ENCODE measurements at places on chromosomes 13 and 19.
A peak's percentile ranks its signal among the peaks of the same experiment; 100 is the strongest.

- DNase-seq = no peak
These were observed 566 bp downstream of the TIMM13 start for GRCh38 chr19:2426611-2427428.

DNA sequence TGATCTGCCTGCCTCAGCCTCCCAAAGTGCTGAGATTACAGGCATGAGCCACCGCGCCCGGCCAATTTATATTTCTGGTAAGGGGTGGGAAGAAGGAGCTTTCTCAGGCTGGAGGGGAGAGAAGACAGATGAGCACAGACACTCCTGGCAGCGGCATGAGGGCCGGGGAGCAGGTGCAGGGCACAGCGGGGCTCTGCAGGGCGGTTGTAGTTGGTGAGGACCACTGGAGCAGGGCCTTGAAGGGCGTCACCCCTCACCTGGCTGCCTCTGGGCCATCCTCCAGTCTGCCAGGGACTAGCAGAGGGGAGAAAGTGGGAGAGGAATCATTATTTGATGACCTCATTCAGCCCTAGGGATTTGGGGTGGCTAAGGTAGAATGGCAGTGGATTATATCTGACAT lies 8.6 kb upstream of the CSNK1G2 start:
- DNase-seq = no peak

DNA sequence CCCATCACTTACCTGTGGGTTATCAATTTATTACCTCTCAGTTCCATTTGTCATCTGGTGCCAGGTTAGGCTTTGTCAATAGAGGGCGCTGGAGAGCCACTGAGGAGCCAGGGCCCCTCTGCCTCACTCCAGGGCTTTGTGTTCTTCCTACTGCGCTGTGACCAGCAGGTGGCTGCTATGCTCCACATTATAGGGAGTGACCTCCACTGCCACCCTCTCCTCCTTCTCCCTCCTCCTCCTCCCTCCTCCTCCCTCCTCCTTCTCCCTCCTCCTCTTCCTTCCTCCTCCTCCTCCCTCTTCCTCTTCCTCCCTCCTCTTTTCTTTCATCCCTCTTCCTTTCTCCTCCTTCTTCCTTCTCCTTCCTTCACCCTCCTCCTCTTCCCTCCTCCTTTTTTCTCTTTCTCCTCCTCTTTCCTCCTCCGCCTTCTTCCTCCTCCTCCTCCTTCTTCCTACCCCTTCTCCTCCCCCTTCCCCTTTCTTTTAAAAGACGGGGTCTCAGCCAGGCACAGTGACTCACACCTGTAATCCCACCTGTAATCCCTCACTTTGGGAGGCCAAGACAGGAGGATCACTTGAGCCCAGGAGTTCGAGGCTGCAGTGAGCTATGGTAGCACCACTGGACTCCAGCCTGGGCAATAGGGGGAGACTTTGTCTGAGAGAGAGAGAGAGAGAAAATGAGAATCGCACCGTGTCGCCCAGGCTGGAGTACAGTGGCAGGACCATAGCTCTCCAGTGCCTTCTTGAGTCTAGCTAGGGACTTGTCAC lies 10.3 kb upstream of the ZBTB32 start:
- DNase-seq = peak; percentile 83

DNA sequence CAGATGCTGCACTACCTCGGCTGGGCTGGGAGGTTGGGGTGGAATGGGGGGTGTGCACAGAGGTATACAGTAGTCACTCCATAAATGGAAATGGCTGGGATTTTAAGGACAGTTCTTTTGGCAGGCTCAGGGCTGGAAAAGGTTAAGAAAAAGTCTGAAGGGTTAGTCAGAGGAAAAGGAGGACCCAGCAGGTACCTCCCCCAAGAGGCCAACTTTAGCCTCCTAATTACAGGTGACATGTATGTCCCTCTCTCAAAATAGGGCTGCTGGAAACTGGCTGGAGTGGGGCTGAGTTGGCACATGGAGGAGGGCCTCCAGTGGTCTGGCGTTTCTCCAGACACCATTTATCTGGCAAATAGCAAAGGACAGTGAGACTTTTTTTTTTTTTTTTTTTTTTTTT lies 994 bp downstream of the CCDC194 start:
- DNase-seq = no peak

- no peak for DNase-seq
These were observed 9.1 kb upstream of the EPHX3 start for GRCh38 chr19:15241259-15241910.

GRCh38 chr19:40805258-40805868 lies 6.4 kb downstream of the EGLN2 start:
- no peak for DNase-seq

DNA sequence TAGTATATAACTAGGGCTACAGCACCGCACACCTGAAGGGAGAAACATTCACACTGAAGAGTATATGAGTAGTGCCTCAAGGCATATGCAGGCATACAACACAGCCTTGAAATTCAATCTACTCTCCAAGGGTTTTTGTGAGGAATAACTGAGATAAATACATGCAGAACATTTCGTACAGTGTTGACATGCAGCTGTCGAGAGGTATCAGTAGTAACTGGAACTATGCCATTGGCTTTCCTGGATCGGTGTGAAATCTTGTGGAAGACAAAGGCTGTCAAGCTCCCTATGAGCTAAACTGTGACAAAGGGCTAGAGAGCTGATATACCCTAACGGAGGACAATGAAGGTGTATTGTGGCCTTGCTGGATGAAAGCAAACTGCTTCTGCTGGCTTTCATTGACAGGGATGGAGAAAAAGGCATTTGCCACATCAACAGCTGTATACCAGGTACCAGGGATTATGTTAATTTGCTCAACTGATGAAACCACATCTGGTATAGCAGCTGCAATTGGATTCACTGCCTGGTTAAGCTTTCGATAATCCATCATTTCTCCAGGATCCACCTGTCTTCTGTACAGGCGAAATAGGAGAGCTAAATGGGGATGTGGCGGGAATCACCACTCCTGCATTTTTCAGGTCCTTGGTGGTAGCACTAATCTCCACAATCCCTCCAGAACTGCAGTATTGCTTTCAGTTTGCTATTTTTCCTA lies 16.3 kb downstream of the MTRF1 start:
- DNase-seq = no peak

DNA sequence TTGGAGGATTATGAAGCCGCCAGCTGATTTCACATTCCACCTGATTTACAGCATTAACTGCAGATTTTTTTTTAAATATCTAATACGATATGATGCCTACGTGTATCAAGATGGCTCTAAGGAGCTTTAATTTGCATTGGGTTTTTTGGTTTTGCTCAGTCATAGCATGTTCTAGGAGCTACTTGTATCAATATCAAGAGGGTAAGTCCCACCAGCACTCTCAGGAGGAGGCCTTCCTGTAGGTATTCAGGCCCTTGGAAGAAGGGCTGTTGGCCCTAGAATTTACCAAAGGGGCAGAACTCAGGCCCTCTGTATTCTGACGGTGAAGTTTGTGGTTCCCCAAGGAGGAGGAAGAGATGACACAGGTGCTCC lies 97.2 kb upstream of the IPO5 start:
- no peak for DNase-seq

GRCh38 chr13:75324413-75324940 lies 157.5 kb downstream of the TBC1D4 start:
- no peak for DNase-seq

GRCh38 chr19:54047616-54048015 lies 16.1 kb downstream of the VSTM1 start:
- DNase-seq = no peak

- peak; percentile 21 for DNase-seq
These were observed 22.3 kb downstream of the SLC7A1 start for GRCh38 chr13:29573190-29573589.

- DNase-seq = no peak
These were observed 825.2 kb downstream of the SLITRK1 start for GRCh38 chr13:83057119-83057518.

DNA sequence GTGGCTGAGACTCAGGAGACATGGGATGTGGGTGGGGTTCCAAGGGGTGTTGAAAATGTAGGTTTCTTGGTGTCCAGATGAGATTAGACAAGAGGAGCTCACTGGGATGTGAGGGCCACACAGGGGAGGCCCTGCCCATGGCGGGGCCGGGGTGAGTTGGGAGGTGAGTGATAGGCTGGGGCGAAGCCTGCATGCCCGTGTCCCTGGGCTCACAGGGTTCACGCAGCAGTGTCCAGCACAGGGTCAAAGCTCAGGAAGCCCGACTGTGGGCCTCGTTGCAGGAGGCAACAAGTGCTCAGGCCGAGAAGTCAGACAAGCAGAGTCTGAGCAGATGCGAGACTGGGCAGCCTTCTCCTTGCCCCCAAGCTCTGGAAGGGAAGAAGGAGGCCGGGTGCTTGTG lies 27.2 kb downstream of the CCDC8 start:
- DNase-seq = no peak

- DNase-seq = no peak
These were observed 278.9 kb downstream of the ZNF536 start for GRCh38 chr19:30651066-30651465.

- DNase-seq = no peak
These were observed 531.7 kb downstream of the SLITRK1 start for GRCh38 chr13:83350569-83350968.

GRCh38 chr19:8208119-8208921 lies 850 bp upstream of the CERS4 start:
- peak; percentile 72 for DNase-seq

DNA sequence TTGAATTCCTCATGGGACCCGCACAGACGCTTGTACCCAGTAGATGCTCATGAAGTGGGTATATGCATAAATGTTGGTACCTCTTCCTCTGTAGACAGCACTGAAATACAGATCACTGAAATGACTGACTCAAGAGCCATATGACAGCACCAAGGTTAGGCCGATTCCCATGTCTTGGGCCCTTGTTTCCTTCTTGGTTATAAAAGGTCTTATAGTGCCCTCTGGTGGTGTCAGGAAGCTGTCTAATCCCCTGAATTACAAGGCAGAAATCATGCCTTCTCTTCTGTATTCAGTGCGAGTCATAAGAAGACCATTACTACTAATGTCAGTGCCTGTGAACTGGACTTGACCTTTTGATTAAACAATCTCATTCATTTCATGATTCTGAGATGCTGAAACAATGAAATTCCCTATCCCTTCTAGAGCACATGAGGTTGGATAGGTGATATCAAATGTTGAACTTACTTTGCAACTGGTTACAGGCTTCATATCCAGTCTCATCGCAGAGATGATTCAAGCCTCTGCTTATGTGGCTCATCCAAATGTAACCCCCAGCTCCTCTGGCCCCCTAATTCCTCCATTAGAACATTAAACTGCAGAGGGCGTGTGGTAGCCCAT lies 59.7 kb downstream of the SPATA13 start:
- peak; percentile 66 for DNase-seq

DNA sequence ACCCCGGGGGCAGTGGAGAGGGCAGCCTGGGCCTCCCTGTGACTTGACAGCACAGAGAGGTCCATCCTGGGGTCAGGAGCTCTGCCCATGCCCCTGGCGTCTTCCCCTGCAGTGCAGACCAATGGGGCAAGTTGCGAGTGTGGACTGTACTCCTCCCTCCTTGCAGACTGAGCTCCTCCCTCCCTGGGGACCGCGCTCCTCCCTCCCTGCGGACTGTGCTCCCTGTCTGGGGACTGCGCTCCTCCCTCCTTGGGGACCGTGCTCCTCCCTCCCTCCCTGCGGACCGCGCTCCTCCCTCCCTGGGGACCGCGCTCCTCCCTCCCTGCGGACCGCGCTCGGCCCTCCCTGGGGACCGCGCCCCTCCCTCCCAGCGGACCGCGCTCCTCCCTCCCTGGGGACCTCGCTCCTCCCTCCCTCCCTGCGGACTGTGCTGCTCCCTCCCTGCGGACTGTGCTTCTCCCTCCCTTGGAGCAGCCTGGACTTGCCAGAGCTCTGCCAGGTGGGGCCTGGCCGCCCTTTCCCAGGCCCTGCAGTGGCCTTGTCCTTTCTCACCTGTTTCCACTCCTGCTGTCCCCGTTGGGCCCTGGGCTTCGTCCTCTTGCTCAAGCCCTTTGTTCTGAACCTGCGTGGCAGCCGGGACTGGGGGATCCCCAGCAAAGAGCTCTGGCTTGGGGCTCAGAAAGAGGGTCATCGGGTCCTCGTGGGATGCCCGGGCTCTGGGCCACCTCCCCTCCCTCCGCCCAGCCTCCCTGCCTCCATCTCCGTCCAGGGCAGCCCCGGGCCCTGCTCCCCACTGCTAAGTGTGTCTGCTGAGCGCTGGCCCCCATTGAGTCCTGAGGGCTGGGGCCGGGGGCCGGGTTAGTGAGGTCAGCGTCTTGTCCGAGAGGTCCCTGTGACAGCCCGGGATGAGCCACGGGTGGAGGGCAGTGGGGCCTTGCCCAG lies 6.8 kb downstream of the GAMT start:
- DNase-seq = peak; percentile 25

DNA sequence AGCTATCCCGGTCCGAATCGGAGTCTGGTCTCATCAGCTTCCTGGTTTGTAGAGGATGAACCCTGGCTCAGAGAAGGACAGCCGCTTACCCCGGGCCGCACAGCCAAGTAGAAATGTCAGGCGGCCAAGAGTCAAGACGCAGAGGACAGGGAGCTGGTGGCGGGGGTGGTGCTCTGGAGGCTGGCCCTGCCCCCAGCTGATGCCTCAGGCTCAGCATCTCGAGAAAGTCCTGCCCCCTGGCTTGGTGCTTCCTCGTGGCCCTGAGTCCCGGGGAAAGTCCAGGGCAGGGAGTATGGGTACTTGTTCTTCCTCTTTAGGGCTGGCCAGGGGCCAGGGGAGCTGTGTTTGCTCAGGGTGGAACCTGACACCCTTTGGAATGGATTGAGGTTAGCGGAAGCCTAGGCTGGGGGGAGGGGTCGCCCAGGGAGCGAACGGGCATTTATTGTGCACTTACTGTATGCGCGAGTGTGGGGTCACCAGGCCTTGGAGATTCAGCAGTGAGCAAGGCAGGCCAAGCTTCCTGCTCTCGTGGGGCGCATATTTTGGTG lies 2.2 kb downstream of the TJP3 start:
- DNase-seq = no peak

DNA sequence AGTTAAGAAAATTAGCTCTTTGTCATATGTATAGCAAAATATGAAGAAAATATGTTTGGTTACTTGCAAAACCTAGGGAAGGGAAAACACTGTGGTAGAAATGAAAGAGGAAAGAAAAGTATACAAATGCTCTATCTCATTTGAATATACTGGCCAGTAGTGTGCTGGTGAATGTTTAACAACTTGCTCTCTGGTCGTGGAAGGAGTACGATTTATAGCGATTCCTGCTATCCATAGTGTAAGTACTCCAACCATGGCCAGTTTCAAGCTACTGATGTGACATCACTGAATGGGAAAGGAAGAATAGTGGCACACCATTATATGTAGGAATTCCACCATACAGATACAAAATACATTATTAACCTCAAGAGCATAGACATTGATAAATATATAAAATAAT lies 9.3 kb downstream of the BORA start:
- no peak for DNase-seq

DNA sequence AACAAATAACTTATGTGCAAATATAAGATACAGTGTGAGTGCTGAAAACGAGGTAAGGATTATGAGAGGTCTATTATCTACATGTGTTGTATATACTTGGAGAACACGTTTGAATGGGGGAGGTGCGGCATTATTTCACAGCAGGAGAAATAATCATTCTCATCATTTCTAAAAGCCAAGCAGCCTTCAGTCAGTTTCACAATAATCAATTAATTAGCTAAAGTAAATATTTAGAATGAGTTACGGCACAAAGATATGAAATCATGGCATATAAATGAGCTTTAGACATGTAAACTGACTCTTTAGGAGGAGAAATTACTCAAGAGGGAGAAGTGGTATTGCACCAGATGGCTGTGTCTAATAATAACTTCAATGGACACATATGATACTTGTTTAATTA lies 366.6 kb downstream of the DNAJC15 start:
- DNase-seq = no peak
